Esophagus squamous epithelium (tissue), 5 donors: ENCODE measurements at places on chromosomes 16 and 17.

GRCh38 chr17:4440690-4441686 lies 7.2 kb downstream of the SPNS3 start:
- H3K4me1 ChIP-seq = no peaks in the 10 kb centered on the region
- peaks cover 7% of the 10 kb centered on the region for H3K27me3 ChIP-seq
- H3K27ac ChIP-seq = no peak overlapping the region
- H3K4me3 ChIP-seq = no peak overlapping the region
- no peak for DNase-seq
- no peaks in the 10 kb centered on the region for H3K36me3 ChIP-seq

GRCh38 chr16:11177578-11178160 lies 78.3 kb downstream of the SOCS1 start:
- H3K36me3 ChIP-seq = peaks cover 56% of the 10 kb centered on the region
- H3K4me3 ChIP-seq = no peak overlapping the region
- peaks cover 23% of the 10 kb centered on the region for H3K4me1 ChIP-seq
- H3K27me3 ChIP-seq = no peaks in the 10 kb centered on the region

- peak overlapping the region; percentile 80 for H3K27ac ChIP-seq
- H3K36me3 ChIP-seq = no peaks in the 10 kb centered on the region
- no peaks in the 10 kb centered on the region for H3K27me3 ChIP-seq
- peaks cover 10% of the 10 kb centered on the region for H3K4me1 ChIP-seq
Observed at GRCh38 chr16:15894571-15895374, 6.4 kb upstream of the CEP20 start.

DNA sequence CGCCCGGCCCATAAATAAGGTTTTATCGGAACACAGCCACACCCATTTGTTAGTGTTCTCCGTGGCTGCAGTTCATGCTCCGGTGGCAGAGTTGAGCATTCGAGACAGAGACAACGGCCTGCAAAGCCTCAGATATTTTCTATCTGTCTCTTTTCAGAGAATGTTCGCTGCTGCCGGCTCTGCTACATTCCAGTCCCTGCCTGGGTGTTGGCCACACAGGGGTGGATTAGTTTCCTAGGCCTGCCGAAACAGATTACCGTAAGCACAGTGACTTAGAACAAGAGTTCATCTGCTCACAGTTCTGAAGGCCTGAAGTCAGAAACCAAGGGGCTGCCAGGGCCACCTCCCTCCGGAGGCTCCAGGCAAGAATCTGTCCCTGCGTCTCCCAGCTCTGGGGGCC lies 19.1 kb upstream of the GSG1L start:
- no peak overlapping the region for H3K4me3 ChIP-seq
- no peaks in the 10 kb centered on the region for H3K27me3 ChIP-seq
- H3K4me1 ChIP-seq = peaks cover 6% of the 10 kb centered on the region

- no peaks in the 10 kb centered on the region for H3K27me3 ChIP-seq
- no peak overlapping the region for H3K27ac ChIP-seq
- H3K4me3 ChIP-seq = no peak overlapping the region
- no peaks in the 10 kb centered on the region for H3K36me3 ChIP-seq
Observed at GRCh38 chr17:74126179-74126900, 77.1 kb upstream of the RPL38 start.

- H3K36me3 ChIP-seq = no peaks in the 10 kb centered on the region
- H3K27me3 ChIP-seq = no peaks in the 10 kb centered on the region
- H3K27ac ChIP-seq = no peak overlapping the region
- peak overlapping the region; percentile 8 for H3K4me3 ChIP-seq
- H3K4me1 ChIP-seq = peaks cover 28% of the 10 kb centered on the region
Observed at GRCh38 chr16:25031132-25031440, 15.9 kb upstream of the ARHGAP17 start.

DNA sequence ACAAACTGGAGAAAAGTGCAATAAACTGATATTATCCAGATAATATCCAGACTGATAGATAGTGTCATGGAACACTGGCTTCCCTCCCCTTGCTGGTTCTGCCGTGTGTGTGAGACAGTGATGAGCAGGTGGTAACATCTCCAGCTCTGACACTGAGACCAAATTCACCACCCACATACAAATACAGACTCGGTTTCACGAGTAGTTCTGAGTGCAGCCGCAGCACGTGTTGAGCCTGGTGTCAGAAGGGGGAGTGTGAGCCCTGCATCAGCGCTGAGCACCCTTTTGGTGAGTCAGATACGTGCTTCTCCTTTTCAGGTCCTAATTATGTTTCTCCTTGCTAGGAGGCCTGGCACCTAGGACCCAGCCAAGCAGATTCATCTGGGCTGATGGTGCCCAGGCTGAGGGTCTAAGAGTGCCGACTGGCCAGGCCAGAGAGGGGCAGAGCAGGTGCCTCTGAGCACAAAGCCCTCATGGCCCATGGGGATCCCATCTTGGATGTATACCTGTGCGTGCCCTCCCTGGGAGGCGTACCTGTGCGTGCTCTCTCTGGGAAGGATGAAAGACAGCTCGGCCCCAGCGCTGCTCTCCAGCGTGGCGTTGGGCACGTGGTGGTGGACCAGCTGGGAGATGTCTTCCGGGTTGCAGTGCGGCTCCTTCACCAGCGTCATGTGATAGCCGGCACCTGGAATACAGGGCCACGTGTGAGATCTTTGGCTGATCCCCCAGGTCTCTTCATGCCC lies 27.3 kb upstream of the RNPS1 start:
- H3K36me3 ChIP-seq = no peaks in the 10 kb centered on the region
- DNase-seq = no peak
- H3K27me3 ChIP-seq = no peaks in the 10 kb centered on the region
- no peak overlapping the region for H3K4me3 ChIP-seq
